Activated CD8-positive, alpha-beta memory T cell treated with anti-CD3 and anti-CD28 coated beads, Interleukin-2, amount 50 U/mL, for 48 hours (primary cell): ENCODE measurements at places on chromosomes 1 and 21.

- no peak for DNase-seq
Observed at GRCh38 chr21:31450980-31451379, 106.9 kb upstream of the TIAM1 start.

- DNase-seq: no peak
Observed at GRCh38 chr1:1089731-1090423, 15.8 kb upstream of the RNF223 start.

DNA sequence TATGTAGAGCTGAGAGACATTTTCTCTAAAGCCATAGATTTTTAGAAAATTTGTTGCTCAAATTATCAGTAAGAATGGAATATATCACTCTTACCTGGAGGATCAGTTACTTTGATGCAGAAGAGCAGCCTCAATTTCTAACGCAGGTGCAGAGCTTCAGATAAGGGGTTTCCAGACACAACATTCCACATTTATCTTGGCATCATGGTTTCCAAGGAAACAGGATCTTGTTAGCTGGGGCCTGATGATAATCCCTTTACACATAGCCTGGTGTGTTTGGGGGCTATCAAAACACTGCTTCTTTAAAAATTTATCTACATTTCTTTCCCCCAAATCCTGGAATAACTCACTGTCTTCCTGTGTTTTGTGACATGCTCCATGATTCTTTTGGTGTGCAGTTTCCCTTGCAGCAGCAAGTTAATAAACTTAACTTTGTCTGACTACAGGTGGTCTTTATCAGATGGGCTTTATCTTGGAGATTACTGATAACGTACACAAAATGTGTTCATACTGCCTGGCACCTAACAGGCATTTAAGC is 2.7 kb upstream of the STX12 start:
- no peak for DNase-seq

- DNase-seq: peak; percentile 97
Observed at GRCh38 chr1:45490626-45491486, at the start of gene TESK2. Gene TESK2 (minus strand): TSS chr1:45491163. CDS start chr1:45457785, 33,378 bp downstream.

DNA sequence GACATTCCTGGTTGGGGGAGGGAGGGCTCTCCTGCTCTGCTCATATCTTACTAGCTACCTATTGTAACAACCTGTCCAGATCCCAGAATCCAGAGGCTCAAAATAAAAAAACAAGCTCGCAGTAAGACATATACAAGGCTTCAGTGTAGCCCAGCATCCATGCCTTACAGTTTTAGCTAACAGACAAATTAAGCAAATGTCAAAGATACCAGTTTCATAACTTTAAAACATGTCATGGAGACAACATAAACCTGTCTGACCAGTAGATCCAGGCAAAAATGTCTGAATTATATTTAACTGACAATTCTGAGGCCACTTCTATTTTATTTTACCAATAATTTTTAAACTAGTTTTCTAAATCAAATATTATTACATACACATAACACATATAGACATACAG is 167.7 kb upstream of the TNR start:
- no peak for DNase-seq

DNA sequence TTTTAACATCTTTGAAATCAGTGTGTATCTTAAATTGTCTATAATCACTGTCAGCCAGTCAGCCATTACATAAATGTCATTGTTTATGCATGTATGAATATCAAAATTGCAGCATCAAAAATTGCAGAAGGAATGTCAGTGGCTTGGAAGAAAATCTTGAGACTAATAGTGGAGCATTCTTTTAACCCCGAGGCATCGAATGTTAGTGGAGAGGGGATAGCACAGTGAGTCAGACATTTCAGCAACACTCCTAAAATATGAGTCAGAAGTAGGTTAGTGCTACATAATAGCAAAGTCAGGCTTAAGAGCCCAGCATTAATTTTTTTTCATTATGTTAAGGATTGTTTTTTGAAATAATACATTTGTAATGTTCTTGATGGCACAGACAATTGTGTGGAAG is 45.5 kb downstream of the SNRPE start:
- DNase-seq: no peak

- DNase-seq: peak; percentile 29
Observed at GRCh38 chr1:30527511-30528140, 195.8 kb downstream of the MATN1 start.

- DNase-seq: no peak
Observed at GRCh38 chr1:8465013-8465412, 147.1 kb downstream of the SLC45A1 start.

- no peak for DNase-seq
Observed at GRCh38 chr1:171600862-171601261, 21.2 kb upstream of the MYOCOS start.

- DNase-seq: no peak
Observed at GRCh38 chr1:63931468-63931867, 157.7 kb downstream of the ROR1 start.

DNA sequence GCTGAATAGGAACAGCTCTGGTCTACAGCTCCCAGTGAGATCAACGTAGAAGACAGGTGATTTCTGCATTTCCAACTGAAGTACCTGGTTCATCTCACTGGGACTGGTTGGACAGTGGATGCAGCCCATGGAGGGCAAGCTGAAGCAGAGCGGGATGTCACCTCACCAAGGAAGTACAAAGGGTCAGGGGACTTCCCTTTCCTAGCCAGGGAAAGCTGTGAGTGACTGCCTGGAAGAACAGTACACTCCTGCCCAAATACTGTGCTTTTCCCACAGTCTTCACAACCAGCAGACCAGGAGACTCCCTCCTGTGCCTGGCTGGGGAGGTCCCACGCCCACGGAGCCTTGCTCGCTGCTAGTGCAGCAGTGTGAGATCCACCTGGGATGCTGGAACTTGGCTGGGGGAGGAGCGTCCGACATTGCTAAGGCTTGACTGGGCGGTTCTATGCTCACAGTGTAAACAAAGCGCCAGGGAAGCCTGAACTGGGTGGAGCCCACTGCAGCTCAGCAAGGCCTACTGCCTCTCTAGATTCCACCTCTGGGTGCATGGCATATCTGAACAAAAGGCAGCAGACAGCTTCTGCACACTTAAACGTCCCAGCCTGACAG is 14.7 kb downstream of the CR1L start:
- no peak for DNase-seq

DNA sequence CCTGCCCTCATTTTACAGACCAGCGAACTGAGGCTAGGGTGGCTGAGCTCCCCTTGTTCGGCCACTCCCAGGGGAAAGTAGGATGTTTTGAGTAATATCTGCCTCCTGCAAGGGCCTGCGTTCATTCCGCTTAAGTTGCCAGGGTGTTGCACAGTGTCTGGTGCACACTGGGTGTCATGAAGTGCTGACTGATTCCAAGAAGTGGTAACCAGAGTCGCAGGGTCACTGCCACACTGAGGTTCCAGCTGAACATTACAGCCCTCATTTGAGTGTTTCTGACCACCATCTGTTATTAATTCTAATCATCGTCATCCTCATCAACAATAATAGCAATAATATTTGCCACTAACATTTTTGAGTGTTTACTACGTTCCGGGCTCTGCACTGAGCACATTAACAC is 250.6 kb downstream of the KAZN start:
- no peak for DNase-seq

DNA sequence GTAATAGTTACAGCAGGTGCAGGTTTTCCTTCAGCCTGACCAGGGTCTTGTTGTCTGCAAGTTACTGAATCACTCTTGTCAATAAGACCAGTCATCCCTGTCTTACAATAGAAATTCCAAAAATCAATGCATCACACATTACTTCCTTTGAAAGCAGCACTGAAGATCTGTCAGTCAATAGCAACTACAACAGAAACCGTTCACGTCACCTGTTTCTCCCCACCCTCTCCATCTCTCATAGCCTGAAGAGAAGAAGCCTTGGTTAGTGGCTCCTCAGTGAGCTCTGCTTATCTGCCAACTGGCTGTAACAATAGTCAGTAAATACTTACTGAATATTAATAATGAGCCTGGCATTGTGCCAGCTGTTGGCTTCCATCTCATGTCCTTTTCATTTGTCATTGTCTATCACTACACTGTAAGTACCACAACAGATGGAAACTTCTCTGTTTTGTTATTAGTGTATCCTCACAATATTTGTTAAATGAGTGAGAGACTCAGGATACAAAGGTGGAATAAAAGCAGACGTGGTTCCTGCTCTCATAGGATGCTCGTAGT is 195.2 kb downstream of the S1PR1 start:
- no peak for DNase-seq

- no peak for DNase-seq
Observed at GRCh38 chr1:44012404-44012803, 18.9 kb downstream of the SLC6A9 start.

DNA sequence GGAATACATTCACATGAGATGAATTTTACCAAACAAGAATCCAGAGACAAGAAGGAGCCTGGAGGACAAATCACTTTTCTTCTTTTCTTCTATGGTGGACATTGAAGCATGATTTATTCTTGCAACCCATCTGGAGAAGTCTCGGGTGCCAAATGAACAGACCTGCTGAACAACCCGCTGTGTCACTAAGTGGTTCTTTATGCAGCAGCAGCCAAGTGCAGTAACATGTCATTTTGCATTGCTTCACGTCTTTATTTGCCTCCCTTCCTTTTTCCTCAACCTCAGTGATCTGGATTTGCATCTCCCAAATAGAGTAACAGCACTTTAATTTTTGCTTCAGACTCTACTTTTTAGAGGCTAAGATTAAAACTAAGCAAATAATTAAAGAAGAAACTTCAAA is 50.0 kb upstream of the TENT5C start:
- no peak for DNase-seq

- DNase-seq: no peak
Observed at GRCh38 chr1:57060451-57060850, 94.6 kb upstream of the C8B start.

GRCh38 chr1:1203561-1204424 is 2.6 kb downstream of the TNFRSF18 start:
- no peak for DNase-seq

DNA sequence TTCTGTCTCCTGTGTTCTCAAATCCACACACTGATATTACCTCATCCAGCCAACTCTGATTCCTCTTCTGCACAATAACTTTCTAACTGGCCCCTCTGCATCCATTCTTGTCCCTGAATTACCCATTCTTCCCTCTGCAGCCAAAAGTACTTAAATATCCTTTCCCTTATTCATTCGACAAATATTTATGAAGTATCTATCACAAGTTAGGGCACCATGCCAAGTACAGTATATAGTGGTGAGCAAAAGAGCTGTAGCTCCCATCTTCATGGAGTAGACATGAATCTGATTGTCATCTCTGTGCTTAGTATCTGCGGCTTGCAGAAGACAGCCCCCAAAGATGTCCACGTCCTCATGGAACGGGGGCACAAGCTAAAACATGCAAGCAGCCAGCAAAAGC is 316.8 kb downstream of the SETD4 start:
- no peak for DNase-seq

- no peak for DNase-seq
Observed at GRCh38 chr1:51423073-51423821, 92.9 kb upstream of the TTC39A start.

GRCh38 chr1:61642475-61643232 is 82.3 kb downstream of the TM2D1 start:
- DNase-seq: no peak

GRCh38 chr1:224459966-224460365 is 25.4 kb upstream of the WDR26 start:
- DNase-seq: no peak

GRCh38 chr1:59415881-59416280 is 119.0 kb downstream of the FGGY start:
- DNase-seq: no peak

- DNase-seq: peak; percentile 83
Observed at GRCh38 chr1:111603979-111604378, 15.6 kb upstream of the RAP1A start.

- DNase-seq: peak; percentile 22
Observed at GRCh38 chr1:116732726-116733125, 21.5 kb upstream of the CD2 start.

GRCh38 chr1:93871366-93871765 is 7.6 kb downstream of the DNTTIP2 start:
- no peak for DNase-seq

DNA sequence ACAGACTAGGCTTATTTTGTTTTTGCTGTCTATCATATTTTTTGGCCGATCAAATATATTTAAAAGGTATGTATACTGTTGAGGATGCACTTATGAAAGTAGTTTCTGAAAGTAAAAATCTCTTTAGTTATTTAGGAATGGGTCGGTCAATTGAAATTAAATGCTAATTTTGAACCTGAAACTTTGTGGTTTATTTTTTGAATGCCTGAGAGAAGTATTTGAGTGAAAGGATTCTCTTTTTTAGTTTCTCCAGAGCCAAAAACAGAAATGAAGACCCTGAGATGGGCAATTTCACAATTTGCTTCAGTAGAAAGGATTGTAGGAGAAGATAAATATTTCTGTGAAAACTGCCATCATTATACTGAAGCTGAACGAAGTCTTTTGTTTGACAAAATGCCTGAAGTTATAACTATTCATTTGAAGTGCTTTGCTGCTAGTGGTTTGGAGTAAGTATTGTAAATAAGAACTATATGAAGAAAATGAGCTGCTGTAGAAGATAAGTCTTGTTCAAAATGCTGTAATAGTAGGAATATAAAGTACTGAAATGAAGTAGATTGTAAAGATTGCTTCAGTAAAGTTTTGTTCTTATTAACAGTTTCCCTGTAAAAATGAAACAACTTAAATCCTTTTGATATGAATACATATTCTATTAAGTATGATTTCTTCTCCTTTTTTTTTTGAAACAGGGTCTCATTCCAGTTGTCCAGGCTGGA is 11.5 kb downstream of the USP1 start:
- DNase-seq: no peak

DNA sequence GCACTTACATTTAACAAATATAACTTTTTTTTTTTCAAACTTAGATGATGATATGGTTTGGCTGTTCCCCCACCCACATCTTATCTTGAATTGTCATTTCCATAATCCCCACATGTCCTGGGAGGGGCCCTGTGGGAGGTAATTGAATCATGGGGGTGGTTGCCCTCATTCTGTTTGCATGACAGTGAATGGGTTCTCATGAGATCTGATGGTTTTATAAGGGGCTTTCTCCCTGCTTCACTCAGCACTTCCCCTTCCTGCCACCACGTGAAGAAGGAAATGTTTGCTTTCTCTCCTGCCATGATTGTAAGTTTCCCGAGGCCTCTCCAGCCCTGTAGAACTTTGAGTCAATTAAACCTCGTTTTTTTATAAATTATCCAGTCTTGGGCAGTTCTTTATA is 432.6 kb downstream of the AMY1C start:
- no peak for DNase-seq

- DNase-seq: no peak
Observed at GRCh38 chr21:31992391-31992790, 119.6 kb downstream of the HUNK start.
